ENCODE measurements at places on chromosomes 5 and 9. TPM values are rescaled to one million over a fixed set of nuclear protein-coding genes. Genes with fewer than 3 reads are reported as not detected.

DNA sequence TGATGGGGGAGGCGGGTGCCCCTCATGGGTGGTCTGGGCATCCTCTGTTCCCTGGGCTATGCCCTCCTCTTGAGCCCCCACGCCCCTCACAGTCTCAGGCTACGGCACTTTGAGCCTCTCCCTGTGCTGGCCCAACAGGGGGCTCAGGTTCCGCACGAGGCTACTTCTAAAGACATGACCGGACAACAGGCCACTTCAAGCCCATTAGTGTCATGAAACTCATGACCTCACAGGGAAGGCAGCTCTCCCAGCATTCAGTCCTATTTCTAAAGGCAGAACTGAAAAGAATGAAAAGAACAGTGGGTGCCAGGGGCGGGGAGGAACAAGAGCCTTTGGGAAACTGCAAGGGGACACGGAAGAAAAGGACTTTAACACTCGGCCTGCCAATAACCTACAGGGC lies 45.0 kb downstream of the COL23A1 start:
- DNase-seq, result peak; percentile 17
- no peak overlapping the region for H3K27ac ChIP-seq
- no peak overlapping the region for H3K4me3 ChIP-seq
- H3K36me3 ChIP-seq, result no peaks in the 10 kb centered on the region

MRNIP gene
- 46.6 TPM for total RNA-seq

- H3K27ac ChIP-seq, result no peak overlapping the region
- DNase-seq, result no peak
- H3K36me3 ChIP-seq, result no peaks in the 10 kb centered on the region
- H3K4me1 ChIP-seq, result no peaks in the 10 kb centered on the region
Measured at GRCh38 chr9:126151686-126152134, 174.9 kb upstream of the MVB12B start.

DNA sequence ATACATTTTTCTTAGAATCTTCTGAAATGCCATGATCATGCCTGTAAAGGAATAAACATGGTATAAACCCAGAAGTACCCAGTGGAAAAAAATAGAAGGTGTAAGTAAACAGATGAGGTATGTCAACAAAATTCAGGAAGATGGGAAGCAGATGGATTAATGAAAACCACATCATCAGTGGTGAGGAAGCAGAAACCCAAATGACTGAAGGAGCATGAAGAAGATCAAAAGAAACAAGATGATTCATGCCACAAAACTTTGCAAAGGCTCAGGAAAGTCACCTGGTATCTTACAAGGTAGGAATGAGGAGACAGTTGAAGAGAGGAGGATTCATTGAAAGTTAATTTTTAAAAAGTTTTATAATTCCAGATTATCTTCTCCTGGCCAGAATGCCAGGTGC lies 132.8 kb upstream of the PAPPA start:
- H3K4me3 ChIP-seq, result no peak overlapping the region
- DNase-seq, result no peak
- H3K36me3 ChIP-seq, result no peaks in the 10 kb centered on the region

GRCh38 chr5:173778784-173779304 lies 109.3 kb upstream of the CPEB4 start:
- no peaks in the 10 kb centered on the region for H3K27me3 ChIP-seq
- H3K4me1 ChIP-seq, result no peaks in the 10 kb centered on the region
- no peaks in the 10 kb centered on the region for H3K36me3 ChIP-seq
- no peak overlapping the region for H3K4me3 ChIP-seq
- no peak for DNase-seq

- DNase-seq, result no peak
- H3K4me3 ChIP-seq, result no peak overlapping the region
- no peaks in the 10 kb centered on the region for H3K4me1 ChIP-seq
- H3K27ac ChIP-seq, result no peak overlapping the region
Measured at GRCh38 chr5:76586531-76586930, 36.7 kb downstream of the F2RL2 start.

DNA sequence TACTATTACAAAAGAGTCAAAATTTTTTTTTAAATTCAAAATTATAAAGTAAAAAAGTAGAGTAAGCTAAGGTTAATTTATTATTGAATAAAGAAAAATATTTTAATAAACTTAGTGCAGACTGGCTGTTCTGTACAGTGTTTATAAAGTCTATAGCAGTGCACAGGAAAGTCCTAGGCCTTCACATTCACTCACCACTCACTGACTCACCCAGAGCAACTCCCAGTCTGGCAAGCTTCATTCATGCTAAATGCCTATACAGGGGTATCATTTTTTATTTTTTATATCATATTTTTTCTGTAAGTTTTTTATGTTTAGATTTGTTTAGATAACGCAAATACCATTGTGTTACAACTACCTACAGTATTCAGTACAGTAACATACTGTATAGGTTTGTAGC lies 700.7 kb upstream of the GRAMD2B start:
- H3K27ac ChIP-seq, result no peak overlapping the region
- no peaks in the 10 kb centered on the region for H3K27me3 ChIP-seq
- no peak overlapping the region for H3K4me3 ChIP-seq
- H3K36me3 ChIP-seq, result no peaks in the 10 kb centered on the region
- DNase-seq, result no peak
- H3K4me1 ChIP-seq, result no peaks in the 10 kb centered on the region

ABITRAM gene
- 11.1 TPM for total RNA-seq

CMBL gene
- 7.5 TPM for total RNA-seq

All from aorta (tissue), 5 donors.